ENCODE measurements at places on chromosomes 2 and 18.

GRCh38 chr18:62054929-62055498 lies 131.8 kb downstream of the PIGN start:
- DNase-seq = no peak

- no peak for DNase-seq
These were observed 98.6 kb downstream of the ACTR2 start for GRCh38 chr2:65326276-65326675.

GRCh38 chr18:3425446-3425845 lies 24.5 kb upstream of the TGIF1 start:
- DNase-seq = no peak

GRCh38 chr18:21134895-21135294 lies 23.3 kb upstream of the ROCK1 start:
- DNase-seq = no peak
